ENCODE measurements at places on chromosomes 6 and 20.

DNA sequence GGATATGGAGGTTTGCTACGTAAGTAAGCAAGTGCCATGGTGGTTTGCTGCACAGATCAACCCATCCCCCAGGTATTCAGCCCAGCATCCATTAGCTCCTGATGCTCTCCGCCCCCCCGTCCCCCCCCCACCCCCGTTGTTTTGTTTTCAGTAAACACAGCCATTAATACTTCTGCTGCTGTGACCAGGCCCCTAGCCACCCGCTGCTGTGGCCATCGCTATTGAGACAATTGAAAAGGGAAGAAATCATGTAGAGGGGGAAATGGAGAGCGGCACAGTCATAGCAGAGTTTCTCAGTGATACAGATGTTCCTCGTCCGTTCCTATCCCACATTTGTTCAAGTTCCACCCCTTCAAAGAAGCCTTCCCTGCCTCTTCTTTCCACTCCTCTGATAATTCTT is 24.9 kb downstream of the SLC35D3 start:
- DNase-seq: no peak

GRCh38 chr20:15201602-15202001 is 864.2 kb upstream of the FLRT3 start:
- no peak for DNase-seq

- no peak for DNase-seq
These were observed 5.2 kb downstream of the OCSTAMP start for GRCh38 chr20:46545077-46545826.

GRCh38 chr20:13683833-13684232 is 45.1 kb upstream of the TASP1 start:
- no peak for DNase-seq

DNA sequence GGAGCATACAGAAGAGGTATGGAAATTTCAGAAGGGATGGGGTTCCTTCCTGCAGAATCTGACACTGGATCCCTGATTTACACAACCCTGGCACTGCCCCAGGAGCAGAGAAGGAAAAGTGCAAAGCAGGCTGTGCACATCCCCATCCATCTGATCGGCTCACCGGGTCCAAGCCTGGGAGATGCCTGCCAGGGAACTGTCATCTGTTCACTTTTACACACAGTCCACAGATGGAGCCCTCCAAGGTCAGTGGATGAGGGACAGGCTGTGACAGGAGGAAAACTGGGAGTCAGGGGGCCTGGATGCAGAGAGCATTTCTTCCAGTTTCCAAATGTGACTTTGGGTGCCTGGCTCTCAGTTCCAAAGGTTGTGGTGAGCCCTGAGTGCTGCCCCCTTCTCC is 11.0 kb upstream of the SYNDIG1 start:
- no peak for DNase-seq

- DNase-seq: no peak
These were observed 82.2 kb downstream of the ANKRD60 start for GRCh38 chr20:58146081-58146745.

DNA sequence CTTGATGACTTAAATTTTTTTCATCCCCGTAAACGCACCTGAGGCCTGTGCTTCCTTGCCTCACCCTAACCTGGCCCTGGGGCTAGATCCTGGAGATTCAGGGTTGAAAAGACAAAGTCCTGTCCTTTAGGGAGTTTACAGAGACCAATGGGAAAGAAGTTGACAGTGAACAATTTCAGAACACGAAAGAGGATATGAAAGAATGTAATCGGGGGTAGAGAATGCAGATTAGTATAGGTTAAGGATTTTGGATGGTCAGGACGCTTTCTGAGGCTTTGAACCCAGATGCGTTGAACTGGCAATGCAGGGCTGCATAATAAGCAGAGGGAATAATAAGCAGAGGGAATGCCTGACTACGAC is 1.7 kb upstream of the FBXO5 start:
- DNase-seq: no peak

GRCh38 chr6:105153676-105154075 is 26.1 kb downstream of the POPDC3 start:
- DNase-seq: no peak

DNA sequence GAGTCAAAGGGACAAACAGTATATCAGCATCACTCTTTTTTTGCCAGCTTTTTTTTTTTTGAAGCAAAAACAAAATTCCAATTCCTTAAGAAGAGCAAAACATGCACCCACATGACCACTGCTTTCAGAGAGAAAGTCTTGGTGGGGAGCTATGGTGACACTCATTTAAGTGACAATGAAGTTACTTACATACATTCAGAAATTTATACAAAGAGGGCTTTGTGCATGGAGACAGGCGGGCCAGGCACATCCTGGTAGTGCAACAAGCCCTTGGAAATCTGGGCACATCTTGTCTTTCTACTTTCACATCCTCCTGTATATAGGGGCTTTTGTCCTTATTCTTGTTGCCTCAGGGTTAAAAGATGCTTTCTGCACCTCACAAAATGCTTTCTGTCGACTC is 55.9 kb downstream of the IL22RA2 start:
- no peak for DNase-seq

- DNase-seq: no peak
These were observed 75.4 kb downstream of the GRM4 start for GRCh38 chr6:34070315-34071135.

GRCh38 chr20:41533537-41534136 is 84.5 kb downstream of the CHD6 start:
- no peak for DNase-seq

DNA sequence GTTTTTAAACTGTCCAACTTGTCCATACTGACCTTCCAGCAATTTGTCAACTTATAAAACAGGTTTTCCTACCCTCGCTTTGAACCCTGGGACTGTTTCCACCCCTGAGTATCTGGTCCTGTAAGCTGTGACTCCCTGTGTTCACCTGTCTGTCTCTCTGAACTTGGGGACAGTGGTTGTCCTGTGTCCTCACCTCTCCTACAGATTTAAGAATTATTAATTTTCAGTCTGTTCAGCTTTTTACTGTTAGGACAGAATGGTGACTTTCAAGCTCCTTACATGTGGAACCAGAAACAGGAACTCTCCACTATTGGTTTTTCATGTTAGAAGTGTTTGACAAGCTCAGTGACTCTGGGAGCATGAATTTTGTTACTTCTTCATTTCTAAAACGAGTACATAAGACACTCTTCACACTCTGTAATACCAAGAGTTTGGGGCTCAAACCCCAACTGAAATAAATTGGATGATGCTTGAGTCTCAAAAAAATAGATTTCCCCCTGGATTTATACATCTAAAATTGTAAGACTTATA is 713.9 kb downstream of the COL12A1 start:
- no peak for DNase-seq

DNA sequence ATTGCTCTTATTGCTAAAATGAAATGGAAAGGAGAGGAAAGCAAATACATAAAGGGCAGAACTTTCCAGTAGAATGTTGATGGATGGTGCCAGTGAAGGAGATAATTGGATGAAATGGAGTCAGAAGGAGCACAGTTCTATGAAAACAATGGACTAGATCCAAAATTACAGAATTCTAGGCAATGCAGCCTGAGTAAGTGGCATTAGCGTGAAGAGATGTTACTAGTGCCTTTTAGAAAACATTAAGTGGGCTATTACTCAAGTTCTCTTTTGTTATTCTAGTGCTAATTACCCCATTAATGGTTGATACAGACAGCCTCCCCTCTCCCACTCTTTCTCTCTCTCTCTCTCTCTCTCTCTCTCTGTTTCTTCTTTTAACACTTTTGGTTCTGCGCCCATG is 209.5 kb upstream of the RGS17 start:
- no peak for DNase-seq

- DNase-seq: no peak
These were observed 162.0 kb upstream of the EPHA7 start for GRCh38 chr6:93581371-93581770.

GRCh38 chr6:45895569-45895968 is 120.1 kb downstream of the CLIC5 start:
- no peak for DNase-seq

DNA sequence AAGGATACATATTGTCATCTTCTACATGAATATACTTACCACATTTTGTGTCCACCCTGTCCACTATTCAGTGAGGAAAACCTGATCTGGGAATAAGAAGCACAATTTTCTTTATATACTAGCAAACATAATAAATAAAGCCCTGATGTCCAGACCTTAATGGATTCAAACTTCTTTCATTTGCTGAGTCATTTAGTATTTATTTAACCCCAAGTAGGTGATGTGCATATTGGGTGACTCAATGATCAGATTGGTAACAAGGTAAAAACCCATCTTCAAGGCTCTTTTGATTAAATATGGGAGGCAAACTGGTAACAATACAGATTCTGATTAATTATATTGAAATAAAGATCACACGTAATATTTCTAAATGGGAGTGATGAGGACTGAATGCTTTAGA is 1159.8 kb upstream of the EYS start:
- DNase-seq: no peak

GRCh38 chr6:152821525-152821924 is 70.9 kb downstream of the VIP start:
- no peak for DNase-seq

- DNase-seq: no peak
These were observed 13.9 kb downstream of the JARID2 start for GRCh38 chr6:15259766-15260098.

- DNase-seq: no peak
These were observed 18.4 kb downstream of the POPDC3 start for GRCh38 chr6:105161421-105161820.

GRCh38 chr6:83490217-83490807 is 22.0 kb upstream of the PRSS35 start:
- no peak for DNase-seq

DNA sequence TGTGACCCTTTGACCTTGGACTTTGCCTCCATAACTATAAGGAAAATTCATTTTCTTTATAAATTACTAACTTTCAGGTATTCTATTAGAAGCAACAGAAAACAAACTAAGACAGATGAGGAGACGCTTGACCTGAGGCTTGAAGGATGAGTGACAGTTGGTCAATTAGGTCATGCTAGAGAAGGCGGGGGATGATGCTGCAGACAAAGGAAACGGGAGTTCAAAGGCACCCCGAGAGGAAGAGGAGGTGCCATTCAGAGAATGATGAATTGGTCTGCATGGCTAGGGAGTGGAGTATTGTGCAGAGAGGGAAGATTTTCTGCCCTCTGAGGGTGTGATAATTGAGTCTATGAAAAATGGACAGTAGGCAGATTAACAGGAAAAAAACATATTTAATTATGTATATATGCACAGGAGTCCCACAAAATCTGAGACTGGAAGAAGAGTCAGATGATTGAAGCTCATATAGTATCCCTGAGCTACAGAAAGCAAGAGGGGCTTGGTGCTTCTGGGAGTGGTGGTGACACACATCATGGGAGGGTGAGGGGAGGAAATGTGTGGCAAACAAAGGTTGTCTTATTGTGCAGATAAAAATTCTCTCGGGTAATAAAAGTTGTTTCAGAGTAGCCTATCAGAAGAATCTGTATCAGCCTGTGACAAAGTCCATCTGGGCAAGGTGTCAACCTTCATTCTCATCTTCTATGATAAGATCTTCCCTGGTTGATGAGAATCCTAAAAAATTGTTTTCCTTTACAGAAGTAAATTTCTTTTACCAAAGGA is 20.4 kb upstream of the FUCA2 start:
- DNase-seq: no peak

DNA sequence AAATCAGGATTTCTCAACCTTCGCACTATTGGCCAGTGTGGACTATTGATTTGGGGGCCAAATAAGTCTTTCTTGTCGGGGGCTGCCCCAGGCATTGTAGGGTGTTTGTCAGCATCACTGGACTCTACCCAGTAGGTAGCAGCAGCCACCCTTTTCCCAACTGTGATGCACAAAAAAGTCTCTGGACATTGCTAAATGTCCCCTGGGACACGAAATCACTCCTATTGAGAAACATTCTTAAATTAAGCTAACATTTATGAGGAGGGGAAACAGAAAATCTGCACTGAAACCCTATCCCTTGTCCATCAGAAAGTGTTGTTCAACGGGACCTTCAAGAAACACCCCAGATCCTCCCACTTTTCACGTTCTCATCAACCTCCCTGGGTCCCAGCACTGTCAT is 54.2 kb downstream of the NFATC2 start:
- no peak for DNase-seq

GRCh38 chr20:54126806-54127655 is 46.8 kb downstream of the CYP24A1 start:
- DNase-seq: no peak

- peak; percentile 38 for DNase-seq
These were observed 535 bp upstream of the ABCF1 start for GRCh38 chr6:30570740-30571074.

- DNase-seq: no peak
These were observed 118.1 kb downstream of the CEBPB start for GRCh38 chr20:50308513-50309279.

GRCh38 chr20:45899046-45899835 is 8.1 kb downstream of the CTSA start:
- DNase-seq: no peak

DNA sequence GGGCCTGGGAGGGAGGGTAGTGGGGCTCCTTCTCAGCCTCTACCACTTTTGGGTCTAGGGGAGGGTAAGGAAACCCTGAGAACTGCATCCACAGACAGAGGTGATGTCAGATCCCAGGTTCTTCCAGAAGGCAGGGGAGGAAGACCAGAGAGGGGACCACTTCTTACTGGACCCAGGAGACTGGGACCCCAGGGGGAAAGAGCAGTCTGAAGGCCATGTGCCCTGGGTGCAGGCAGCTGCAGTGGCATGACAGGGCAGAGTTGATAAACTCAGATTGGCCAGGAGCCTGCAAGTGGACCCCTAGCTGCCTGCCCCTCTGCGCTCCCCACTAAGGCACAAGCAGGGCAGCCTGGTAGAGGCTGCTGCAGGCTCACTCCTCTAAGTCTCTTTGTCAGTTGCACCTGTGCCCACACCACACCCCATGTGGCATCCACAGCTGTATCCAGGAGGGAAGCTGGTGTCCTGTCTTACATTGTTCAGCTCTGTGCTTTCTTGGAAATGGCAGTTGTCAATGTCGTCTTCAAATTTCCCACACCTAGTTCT is 2.7 kb downstream of the CST9L start:
- DNase-seq: no peak

DNA sequence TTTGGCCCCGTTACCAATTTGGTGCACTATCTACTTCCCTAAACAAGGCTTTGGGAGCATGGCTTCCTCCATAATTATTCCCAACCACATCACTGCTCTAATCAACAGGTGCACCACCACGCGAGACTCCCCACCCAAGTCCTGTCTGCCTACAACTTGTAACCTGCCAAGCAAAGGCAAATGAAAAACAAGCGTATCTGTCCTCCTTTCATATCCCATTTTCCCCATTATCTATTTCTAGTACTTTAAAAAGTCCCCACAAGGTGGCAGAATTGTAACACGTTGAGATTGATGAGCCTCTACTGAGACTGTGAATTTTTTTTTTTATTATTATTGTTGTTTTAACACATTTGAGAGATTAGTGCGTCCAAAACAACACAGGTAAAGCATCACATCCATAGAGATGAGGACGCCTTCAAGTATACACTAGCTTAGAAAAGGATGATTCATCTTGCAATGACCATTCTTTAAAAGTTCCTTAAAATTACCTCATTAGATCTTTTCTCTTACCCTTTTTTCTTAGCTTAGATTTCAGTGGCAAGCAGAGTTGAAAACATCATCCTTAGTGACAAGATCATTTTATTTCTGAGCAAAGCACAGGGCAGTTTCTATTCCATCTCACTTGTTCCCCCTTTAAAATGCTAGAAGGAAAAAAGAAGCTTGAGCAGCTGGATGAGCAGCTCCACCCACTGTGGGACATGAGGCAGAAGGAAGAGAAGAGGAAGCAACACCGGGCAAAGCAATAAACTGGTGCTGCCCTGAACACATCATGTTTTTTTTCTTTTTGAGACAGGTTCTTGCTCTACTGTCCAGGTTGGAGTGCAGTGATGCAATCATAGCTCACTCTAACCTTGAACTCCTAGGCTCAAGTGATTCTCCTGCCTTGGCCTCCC is 210.8 kb downstream of the ARHGAP18 start:
- DNase-seq: no peak

Measured in activated CD4-positive, CD25-positive, alpha-beta regulatory T cell (primary cell).